Panc1 (cell line): ENCODE measurements at places on chromosomes 3 and 15.

DNA sequence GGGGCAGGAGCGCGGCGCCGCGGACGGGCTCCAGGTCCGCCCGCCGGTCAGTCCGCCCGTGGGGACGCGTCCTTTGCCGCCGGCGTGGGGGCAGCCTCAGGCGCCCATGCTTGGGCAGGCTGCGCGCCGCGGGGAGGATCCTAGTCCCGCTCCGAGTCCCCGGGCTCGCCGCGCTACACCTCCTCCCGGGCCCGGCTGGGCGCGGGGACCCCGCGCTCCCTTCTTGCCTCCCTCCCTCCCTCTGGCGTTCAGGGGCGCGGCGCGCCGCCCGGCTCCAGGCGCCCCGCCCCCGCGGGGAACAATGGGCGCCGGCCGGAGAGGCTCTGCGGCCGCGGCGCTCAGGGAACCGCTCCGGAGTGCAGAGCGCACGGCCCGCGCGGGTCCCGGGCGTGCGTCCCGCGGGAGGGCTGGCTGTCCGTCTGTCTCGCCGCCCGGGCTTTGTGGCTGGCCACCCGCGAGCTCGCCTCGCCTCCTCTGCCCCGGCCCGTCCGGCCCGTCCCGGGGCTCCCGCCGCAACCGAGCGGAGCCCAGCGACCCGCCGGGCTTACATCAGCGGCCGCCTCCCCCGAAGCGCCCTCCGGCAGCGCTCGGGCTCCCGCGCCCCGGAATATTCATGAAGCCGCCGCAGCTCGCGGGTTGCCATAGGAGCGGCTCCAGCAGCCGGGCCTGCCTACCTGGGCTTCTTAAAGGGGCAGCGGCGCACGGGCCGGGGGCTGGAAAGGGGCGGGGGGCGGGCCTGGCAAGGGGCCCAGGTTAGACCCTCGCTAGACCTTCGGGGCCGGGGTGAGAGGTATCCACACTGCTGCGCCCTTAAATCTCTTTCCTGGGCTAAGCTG lies at the start of gene HCN4:
TSS of gene HCN4 (minus strand) at position 658 of the 836 bp plus-strand sequence. CDS start 688 bp downstream, outside the sequence.
- DNase-seq: no peak

GRCh38 chr3:58625196-58625824 lies 41.3 kb downstream of the FAM3D start:
- no peak for DNase-seq

DNA sequence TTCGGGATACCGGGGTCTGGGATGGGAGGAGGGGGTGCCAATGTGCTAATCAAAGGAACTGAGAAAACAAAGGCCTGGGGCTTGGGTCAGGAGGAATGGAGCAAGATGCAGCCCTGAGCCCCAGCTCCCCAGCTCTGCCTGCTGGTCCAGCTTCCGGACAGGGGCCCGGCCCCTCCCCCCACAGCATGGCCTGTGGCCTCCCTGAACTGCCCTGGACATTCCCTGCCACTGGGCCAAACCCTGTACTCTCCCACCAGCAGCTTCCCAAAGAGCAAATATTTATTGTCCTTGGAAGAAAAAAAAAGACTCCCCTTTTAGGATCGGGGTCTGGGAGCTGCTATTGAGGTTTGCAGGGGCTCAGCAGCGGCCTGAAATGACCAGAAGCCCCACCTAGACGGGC lies 5.7 kb upstream of the MYL3 start:
- DNase-seq: no peak

GRCh38 chr3:50610992-50611463 lies 546 bp downstream of the CISH start:
- no peak for DNase-seq

DNA sequence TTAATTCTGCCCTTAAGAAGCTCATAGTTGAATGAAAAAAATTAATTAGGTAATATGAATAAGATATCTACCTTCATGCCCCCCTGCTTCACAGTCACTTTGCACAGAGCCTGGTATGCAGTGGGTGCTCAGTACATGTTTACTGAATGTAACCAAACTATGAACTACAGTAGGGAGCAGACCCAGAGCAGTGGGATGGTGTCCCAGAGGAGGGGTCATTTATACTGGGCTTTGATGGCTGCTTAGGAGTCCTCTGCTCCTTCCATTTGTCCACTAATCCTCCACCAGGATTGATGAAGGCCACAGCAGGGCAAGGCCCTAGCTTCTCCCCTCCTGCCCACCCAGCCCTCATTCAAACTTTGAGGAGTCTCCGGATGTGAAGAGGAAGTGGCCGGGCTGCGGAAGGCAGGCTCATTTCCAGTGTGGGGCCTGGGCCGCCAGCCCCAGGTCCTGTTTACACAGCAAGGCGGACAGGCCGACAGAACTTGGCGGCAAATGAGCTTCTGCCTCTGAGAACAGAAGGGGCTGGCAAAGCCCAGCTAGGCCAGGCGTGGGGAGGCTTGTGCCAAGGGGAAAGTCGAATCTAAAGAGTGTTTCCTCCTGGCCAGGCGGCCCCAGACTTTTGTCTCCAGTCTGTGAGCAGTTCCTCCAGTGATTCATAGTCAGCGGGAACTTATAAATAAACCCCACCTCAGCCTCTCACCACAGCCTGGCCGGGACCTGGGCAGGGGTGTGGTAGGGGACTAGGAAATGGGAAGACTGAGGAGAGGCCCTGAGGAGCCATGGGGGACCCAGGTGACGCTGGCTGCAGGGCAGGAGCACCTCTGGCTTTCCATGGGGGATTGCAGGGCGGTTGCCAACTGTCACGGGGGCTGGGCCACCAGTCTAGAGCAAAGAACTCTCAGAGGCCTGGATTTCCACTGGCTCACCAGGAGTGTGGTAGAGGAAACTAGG lies 51.6 kb upstream of the LCTL start:
- no peak for DNase-seq

GRCh38 chr3:171149526-171150116 lies 123.1 kb upstream of the SLC2A2 start:
- no peak for DNase-seq
